ENCODE measurements at places on chromosomes 13 and 19.

- DNase-seq: no peak
These were observed 7.2 kb downstream of the HNRNPL start for GRCh38 chr19:38842439-38843174.

DNA sequence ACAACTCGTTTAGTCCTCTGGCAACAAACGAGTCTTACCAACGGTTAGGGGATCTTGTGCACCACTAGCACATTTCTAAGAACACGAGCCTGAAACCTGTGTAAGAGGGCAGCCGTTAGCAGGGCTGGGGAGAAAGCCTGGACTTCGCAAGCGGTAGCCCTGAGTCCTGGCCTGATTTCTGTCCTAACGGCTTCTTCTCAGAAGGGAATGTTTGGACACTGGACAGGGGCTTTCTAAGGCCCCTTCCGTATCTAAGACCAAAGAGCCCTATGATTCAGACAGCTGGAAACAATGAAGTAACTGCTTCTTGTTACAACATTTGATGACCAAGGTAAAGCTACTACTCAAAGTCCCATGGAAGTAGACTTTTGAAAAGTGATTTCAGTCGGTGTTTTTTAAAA lies 2.2 kb downstream of the ANKRD10 start:
- DNase-seq: no peak

DNA sequence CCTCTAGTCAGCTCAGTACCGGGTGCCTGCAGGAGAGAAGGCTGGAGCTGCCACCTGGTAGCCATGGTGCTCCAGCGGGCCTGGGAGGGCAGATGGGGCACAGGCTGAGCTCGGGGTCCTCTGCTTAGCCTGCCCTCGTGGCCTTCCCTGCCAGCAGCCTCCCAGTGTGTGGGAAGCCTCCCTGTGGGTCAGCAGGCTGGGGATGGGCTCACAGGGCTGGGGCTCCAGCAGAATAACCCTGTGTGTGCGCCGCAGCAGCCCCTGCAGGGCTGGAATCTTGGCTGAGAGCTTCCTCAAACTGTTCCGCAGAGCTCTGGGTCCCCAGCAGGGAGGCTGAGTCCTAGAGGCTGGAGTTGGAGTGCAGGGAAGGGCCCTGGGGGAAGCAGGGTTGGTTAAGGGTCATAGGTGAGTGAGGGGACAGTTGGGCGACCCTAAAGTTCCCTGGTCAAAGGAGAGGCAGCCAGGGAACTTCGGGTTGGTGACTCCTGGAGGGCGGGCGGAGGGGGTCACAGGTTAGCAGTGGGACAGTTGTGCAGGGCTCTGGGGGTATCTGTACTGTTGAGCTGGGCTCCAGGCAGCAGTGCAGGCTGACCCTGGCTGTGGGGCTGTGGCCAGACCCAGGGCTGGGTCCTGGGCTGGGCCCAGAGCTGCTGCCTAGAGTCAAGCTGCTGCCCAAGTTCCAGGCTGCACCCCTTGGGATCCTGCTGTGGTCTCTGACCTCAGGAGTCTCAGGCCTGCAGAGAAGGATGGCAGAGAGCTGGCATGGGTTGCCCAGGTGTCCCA lies 14.0 kb downstream of the ARHGAP33 start:
- DNase-seq: no peak

DNA sequence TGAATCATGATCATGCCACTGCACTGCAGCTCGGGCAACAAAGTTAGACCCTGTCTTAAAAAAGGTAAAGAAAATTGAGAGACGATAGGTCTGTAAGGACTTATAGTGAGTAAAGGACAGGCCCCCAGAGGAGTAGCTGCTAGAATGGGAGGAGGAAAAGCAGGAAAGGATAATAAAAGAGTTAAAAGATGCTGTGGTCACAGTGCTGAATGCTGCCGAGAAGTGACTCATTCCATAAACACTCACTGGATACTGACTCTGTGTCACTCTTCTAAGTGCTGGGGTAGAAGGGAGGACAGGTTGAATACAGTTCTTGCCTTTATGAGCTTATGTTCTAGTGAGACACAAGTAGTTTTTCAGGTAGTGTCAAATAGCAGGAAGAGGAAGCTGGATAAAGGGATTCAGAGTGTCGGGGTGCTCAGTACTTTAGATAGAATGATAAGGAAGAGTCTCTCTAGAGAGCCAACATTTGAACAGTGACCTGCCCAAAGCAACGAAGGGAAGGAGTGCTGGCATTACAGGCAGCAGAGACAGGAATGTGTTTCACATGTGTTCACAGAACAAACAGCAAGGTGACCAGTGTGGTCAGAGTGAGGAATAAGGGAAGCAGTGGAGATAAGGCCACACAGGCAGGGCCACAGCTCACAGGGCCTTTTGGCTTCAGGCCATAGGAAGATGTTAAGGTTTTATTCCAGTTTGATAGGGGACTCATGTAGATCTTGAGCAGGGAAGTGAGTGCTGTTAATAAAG lies 1240.5 kb downstream of the UQCRFS1 start:
- no peak for DNase-seq

DNA sequence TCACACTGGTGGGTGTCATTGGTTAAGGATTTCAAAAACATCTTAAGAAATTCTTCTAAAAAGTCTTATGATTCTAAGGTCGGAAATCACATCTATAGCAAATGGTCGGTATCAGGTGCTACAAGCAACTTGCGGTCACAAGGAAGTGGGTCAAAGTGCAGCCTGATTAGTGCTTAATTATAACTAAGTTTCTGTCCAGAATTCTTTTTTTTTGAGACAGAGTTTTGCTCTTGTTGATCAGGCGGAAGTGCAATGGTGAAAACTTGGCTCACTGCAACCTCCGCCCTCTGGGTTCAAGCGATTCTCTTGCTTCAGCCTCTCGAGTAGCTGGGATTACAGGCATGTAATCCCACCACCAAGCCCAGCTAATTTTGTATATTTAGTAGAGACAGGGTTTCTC lies 1.2 kb upstream of the GDF15 start:
- DNase-seq: no peak

Data from NCI-H1092 treated with DMSO at 0.1 percent for 48 hours (cell line).